ENCODE measurements at places on chromosomes 5 and 9.
A peak's percentile ranks its signal among the peaks of the same experiment; 100 is the strongest.

- no peak for DNase-seq
Measured at GRCh38 chr5:173472784-173473278, 143.6 kb downstream of the BOD1 start.

- DNase-seq: peak; percentile 61
Measured at GRCh38 chr9:128550770-128551656, 1.4 kb upstream of the SPTAN1 start.

GRCh38 chr9:129340427-129341170 lies 162.5 kb upstream of the IER5L start:
- no peak for DNase-seq

- no peak for DNase-seq
Measured at GRCh38 chr9:92404042-92404836, at the start of gene OGN. OGN (minus strand) TSS chr9:92404578; CDS start chr9:92403407, 1,171 bp downstream.

GRCh38 chr5:3741374-3741770 lies 145.7 kb downstream of the IRX1 start:
- DNase-seq: no peak

DNA sequence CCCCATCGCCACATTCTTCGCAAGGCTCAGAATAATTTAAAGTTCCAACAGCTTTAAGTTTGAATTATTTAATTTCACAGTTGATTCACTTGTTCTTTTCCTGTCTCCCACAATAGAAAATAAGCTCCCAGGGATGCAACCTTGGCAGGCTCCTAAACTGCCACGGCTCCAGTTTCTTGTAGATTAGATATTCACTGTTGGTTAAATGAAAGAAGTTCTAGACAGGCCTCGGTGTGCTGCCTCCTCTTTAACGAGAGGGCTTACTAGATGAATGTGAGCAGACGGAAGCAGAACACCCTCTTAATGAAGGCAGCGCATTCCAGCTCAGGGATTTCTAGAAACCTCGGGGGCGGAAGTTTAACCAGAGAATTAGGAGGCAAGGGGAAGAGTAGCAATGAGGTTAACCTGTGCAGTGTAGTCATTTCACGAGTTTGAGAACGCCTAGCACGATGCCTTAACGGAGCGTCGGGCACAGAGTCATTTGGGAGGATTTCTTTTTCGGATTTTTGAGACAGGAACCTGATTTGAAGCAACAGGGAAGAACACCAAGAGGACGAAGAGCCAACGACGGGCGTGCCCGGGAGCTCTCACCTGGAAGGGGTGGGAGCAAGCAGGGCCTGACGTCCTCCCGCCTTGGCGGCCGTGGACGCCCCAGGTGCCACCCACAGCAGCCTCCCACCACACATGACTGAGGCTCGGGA lies 637 bp upstream of the SMC5 start:
- no peak for DNase-seq

- DNase-seq: no peak
Measured at GRCh38 chr9:36865731-36866635, 168.1 kb downstream of the PAX5 start.

DNA sequence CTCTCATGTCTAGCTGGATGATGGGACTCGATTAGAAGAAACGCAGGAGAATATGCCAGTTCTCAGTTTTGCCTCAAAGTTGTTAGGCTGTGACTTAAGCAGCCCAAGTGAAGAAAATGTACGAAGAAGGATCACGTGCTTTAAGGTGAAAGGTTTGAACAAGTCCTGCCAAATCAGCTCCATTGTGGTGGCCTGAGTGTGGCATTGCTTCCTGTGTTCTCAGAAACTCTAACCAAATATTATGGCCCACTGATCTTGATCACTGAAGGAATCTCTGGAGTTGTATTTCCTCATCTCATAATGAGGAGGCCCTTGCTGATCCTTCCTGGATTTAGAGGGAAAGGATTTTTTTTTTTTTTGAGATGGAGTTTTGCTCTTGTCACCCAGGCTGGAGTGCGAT lies 44.0 kb downstream of the OTULIN start:
- DNase-seq: no peak

Measured in anterior cingulate cortex (tissue), 58 donors.